GM10248 (cell line): ENCODE measurements at places on chromosomes 12 and 14.
A peak's percentile ranks its signal among the peaks of the same experiment; 100 is the strongest.

- no peak for DNase-seq
These were observed 230.0 kb upstream of the EGLN3 start for GRCh38 chr14:34180869-34181268.

DNA sequence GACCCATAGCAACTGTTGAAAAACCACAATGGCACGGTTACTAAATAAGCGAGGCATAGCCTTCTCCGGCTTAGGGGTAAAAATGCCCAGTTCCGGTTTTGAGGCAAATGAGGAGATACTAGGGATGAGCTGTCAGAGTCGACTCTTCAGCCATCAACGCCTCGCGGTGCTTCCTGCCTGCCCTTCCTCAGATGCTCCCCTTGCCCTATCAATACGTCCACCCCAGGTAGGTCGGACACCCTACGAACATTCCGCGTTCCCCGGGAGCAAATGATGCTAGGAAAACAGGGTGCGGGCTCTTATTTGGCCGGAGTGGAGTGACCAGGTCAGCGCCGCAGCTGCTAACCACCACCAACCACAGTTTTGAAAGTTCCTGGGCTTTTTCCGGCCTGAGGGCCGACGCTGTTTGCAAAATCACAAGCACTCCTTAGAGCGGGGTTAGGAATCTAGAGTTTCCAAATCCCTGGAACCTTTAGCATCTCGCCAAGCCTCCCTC, 1.2 kb downstream of the SRSF9 start:
- DNase-seq, result peak; percentile 34

GRCh38 chr14:75053396-75054291, 2.4 kb upstream of the MLH3 start:
- no peak for DNase-seq

GRCh38 chr14:68403191-68404145, 389.4 kb downstream of the ZFP36L1 start:
- no peak for DNase-seq

GRCh38 chr14:64423987-64424386, 35.8 kb downstream of the MTHFD1 start:
- DNase-seq, result no peak

GRCh38 chr12:6426882-6427671, 17.7 kb upstream of the CD27 start:
- DNase-seq, result peak; percentile 81

- no peak for DNase-seq
These were observed 44.3 kb upstream of the OR10AD1 start for GRCh38 chr12:48247181-48247966.

DNA sequence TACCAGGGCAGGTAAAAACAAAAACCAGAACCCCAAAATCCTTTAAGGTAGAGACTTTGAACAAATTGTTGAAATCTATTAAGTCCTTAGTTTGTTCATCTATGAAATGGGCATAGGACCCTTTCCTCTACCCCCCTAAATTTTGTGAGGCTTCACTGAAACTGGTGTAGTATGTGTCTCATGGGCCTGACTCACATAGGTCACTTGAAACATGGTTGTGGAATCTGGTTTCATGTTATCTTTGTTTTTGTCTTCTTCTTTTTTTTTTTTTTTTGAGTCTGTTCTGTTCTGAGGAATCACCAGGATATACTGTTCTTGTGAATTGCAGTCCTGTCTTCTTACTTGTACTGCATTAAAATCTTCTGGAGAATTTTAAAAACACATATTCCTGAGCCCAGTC, 202.2 kb downstream of the KTN1 start:
- DNase-seq, result no peak
